ENCODE measurements at places on chromosomes 5 and 9.

DNA sequence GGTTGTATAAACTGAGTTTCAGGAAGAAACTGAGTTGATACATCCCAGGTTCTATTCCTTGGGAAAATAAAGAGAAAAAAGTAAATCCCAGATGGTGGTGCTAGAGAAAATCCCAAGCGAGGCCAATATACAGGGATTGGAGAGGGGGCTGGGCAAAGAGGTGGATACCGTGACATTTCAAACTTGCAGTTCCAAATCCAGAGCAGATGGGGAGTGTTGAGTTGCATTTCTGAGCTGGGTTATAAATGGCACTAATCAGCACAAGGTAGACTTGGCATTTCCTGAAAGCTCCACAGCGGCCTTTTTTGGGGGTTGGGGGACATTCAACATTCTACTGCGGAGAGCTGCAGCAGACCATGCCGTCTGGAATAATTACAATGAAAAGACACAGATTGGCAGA lies 224.4 kb downstream of the NXNL2 start:
- DNase-seq = no peak

GRCh38 chr5:102903074-102903871 lies 148.2 kb downstream of the PAM start:
- no peak for DNase-seq

DNA sequence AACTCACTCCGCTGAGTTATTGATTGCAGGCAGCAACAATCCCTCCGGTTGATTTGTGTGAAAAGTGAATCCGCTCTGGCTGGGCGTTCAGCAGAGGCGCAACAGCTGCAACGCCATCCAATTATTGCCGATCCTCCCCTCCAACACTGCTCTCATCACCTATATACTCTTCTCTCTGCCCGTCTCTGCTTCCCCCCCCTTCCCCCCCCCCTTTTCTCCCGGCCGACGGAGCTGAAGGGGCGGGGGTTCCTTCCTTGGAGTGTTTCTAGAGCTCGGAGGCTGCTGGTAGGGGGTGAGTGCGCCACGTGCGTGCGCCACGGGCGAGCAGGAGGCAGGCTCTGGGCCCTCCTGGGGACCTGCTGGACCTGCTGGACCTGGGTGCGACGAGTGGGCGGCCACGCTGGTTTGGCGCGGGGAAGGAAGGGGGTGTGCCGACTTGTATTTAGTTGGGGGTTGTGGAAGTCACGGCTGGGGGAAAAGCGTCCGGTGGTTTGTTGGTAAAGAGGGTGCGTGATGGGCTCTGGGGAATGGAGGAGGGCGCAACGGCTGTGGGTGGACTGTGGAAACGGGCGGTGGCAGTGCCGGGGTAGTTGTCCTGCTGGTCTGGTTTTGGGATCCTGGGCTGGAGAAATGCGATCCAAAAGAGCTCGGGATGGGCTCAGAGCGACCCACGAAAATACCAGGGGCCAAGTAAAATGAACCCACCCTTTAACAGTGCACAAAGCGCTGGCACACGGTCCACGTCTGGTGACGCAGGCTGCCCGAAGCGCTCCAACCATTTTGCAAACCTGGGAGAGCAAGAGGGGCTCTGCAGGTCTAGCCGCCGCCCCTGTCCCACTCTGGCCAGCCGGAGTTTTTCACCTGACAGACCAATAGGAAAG lies 6.4 kb upstream of the MEF2C start:
- DNase-seq = no peak

- no peak for DNase-seq
Observed at GRCh38 chr5:33788922-33789566, 102.7 kb downstream of the ADAMTS12 start.

GRCh38 chr5:178223196-178223773 lies 9.3 kb downstream of the PHYKPL start:
- no peak for DNase-seq

GRCh38 chr5:139275956-139276355 lies 17.6 kb upstream of the MATR3 start:
- peak; percentile 63 for DNase-seq

DNA sequence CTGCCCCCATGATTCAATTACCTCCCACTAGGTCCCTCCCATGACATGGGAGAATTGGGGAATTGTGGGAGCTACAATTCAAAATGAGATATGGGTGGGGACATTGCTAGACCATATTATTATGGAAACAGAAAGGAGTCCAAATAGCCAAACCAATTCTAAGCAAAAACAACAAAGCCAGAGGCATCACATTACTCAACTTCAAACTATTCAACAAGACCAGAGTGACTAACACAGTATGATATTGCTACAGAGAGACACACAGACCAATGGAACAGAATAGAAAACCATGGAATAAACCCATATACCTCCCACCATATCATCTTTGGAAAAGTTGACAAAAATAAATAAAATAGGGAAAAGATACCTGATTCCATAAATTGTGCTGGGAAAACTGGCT lies 710.5 kb upstream of the CDH9 start:
- no peak for DNase-seq

DNA sequence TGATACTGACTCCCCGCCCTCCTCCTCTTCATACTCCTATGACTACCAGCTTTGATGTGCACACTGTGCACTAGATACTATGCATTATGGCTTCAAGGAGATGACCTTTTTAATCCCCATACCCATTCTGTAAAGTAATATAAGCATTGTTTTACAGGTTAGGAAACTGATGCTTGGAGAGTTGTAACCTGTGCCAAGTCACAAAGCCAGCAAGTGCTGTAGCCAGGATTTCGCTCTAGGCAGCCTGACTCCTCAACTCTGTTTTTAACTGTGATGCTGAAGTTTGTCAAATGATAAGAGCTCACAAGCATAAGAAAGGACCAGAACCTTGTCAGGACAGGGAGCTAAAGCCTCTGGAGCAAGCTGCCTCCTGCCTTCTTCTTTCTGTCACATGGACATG lies 461.3 kb downstream of the TMEM232 start:
- no peak for DNase-seq

DNA sequence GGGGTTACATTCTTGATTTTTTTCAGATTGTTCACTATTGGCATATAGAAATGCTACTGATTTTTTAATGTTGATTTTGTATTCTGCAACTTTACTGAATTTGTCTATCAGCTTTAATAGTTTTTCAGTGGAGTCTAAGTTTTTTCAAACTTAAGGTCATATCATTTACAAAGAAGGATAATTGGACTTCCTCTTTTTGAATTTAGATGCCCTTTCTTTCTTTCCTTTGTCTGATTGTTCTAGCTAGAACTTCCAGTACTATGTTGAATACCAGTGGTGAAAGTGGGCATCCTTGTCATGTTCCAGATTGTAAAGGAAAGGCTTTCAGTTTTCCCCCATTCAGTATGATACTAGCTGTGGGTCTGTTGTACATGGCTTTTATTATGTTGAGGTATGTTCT lies 49.3 kb downstream of the SREK1 start:
- DNase-seq = no peak

DNA sequence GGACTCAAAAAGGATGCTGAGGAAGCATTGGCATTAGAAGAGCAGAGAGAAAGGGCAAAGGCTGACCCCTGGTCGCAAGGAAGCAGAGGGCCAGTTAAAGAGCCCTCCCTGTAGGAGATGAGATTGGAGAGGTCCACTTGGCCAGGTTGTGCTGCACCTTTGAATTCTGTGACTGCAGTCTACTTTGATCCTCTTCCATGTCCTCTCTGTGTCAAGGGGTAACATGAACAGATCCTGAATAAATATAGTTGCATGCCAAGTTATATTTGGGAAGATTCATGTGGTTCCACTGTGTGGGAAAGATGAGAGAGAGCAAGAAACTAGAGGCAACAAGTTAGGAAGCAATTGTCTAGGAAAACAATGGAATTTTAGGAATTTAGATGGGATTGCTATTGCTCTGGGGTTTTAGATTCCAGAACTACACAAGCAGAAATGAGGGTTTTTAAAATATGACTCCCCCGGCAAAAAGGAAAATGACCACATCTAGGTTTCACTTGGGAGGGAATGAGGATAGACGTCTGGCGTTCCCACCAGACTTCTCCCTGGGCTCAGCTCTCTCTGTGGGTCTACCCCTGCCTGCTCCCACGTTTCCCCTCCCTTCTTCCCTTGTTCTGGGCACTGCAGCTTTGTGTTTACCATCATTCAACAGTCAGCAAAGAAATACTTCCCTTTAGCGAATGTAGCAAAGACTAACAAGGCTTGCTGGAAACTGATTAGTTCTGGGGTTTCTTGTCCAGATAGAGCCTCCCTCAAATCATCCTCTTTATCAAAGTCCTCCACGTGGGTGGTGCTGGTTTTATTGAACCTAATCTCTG lies 63.6 kb downstream of the SNX18 start:
- no peak for DNase-seq

DNA sequence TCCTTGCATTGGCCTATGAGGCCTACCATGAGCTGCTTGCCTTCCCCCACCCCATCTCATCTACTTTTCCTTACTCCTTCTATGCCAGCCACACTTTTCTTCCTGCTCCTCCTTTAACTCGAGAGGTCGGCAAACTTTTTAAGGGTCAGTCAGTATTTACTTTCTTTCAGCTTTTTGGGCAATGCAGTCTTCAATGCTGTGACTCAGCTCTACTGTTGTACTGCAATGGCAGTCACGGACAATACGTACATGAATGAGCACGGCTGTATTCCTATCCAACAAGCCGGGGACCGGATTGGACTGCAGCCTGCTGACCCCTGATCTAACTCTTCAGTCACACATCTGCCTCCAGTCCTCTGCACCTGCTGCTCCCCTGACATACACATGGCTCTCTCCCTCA lies 602 bp upstream of the ACTL7A start:
- DNase-seq = no peak

- no peak for DNase-seq
Observed at GRCh38 chr5:141850244-141850768, 27.9 kb downstream of the PCDH1 start.

GRCh38 chr5:10448754-10449360 lies 7.2 kb downstream of the ROPN1L start:
- no peak for DNase-seq

- DNase-seq = no peak
Observed at GRCh38 chr5:91367908-91368648, 15.0 kb downstream of the ARRDC3 start.

Measured in OCI-LY7 (cell line).